ENCODE measurements at places on chromosomes 16 and 17.

- DNase-seq = no peak
Observed at GRCh38 chr16:50316102-50316847, 49.9 kb downstream of the ADCY7 start.

DNA sequence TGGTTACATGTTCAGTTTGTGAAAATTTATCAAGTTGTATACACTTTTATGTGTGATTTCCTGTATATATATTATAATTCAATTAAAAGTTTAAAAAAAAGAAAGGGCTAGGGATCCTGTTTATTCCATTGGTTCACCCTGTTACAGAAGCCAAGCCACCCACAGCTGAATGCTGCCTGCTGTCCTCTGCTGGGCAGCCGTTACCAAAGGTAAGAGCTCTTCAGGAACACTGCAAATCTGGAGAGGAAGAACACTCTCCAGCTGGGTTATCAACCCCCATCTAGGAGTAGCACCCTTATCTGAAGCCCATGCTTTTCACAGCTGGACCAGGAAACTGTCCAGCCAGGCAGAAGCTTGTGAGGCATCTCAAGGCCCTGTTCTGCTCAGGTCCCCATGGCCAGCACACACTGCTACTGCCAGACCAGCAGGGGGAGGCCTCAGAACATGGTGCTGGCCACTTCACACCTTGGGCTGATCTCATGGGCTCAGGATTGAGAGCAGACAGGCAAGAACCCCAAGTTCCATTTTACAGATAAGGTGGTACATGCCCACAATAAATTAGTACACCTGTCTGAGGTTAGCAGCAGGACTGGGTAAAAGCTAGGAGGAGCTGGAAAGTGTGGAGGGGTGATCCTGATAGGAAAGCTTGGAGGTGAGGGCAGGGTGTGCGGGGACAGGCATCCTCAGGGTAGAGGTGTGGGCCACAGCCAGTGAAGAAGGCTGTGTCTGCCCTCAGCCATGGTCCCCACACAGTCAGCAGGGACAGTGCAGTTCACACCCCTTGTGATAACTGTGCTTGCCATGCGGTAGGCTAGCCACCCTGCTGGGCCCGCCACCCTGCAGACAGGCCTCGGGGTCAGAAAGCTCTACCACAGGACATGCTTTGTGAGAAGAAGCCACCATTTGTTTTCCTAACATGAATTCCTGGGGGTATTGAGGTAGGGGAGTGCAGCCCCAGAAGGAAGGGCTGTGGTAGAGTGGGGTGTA is 54.3 kb upstream of the SREBF1 start:
- DNase-seq = peak; percentile 16

GRCh38 chr17:51014129-51014528 is 106.5 kb downstream of the SPAG9 start:
- no peak for DNase-seq

- no peak for DNase-seq
Observed at GRCh38 chr16:25089351-25089750, 22.2 kb upstream of the LCMT1 start.

DNA sequence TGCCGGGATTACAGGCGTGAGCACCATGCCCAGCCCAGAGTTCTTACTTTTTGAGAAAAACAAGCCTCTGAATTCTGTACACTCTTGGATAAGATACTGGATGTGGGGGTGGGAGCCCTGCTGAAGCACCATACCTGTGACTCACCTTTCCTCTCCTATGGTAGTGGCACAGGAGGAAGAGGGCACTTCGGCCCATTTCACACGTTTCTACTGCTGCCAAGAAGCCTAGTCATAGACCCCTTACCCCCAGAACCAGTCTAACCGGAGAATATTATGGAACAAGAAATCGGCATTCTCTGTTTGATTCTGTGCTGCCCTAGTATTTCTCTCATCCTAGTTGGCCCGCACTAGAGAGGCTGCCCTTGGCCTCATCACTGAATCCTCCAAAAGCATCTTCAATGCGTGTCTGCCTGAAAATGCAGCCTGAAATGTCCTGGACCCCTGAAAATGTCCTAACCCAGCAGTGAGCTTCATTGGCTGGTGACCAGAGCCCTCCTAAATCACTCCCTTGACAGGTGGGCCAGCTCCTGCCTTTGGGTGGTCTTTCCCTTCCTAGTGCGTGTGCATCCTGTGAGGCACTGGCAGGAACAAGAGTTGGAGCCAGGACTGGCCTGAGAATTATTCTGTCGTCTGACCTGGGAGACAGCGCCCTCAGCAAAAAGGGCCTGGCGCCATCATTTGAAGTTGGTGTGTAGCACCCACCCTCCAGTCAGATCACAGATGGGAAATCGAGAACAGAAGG is 37.9 kb downstream of the NDEL1 start:
- DNase-seq = no peak

GRCh38 chr16:58019866-58020538 is 5.6 kb upstream of the MMP15 start:
- DNase-seq = no peak

GRCh38 chr17:79212149-79213087 is 137.8 kb downstream of the ENGASE start:
- DNase-seq = no peak

GRCh38 chr16:52499060-52499440 is 47.9 kb downstream of the TOX3 start:
- DNase-seq = no peak

DNA sequence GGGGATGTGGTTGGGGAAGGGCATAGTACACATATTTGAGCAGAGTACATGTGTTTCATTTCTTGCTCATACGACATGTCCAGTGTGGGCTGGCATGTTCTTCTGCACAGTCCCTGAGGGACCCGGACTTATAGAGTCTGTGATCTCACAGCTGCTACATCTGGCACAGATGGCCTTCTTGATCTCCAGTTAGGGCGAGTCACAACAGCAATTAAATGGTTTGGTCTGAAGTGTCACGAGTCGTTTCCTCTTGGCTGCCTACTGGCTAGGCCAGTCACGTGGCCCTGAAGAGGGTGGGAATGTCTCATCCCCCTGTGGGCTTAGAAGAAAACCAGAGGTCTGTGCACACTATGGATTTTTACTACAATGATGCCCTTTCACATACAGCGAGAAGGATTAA is 443.6 kb downstream of the WWOX start:
- no peak for DNase-seq

DNA sequence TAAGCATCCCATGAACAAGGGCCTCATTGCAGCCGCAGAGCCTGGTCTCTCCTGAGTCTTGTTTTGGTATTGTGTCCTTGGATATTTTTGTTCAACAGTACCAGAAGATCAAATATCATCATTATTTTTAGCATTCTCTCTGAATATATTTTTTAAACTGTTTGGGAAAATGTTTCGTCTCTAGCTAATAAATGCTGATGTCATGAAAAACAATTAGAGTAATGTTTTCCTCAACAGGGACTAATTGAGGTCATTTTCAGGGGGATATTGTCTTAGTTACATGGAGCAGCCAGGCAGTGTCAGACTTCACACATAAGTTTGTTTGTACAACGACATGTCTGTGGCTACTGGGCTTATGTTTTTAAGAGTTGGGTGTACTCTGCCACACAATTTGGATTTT is 805.3 kb upstream of the SOX9 start:
- no peak for DNase-seq

GRCh38 chr17:44198721-44199552 is 747 bp downstream of the ATXN7L3 start:
- peak; percentile 45 for DNase-seq

- no peak for DNase-seq
Observed at GRCh38 chr16:58411336-58411735, 19.1 kb downstream of the GINS3 start.

Measured in effector CD4-positive, alpha-beta T cell (primary cell).